ENCODE measurements at places on chromosomes 3 and 15.

DNA sequence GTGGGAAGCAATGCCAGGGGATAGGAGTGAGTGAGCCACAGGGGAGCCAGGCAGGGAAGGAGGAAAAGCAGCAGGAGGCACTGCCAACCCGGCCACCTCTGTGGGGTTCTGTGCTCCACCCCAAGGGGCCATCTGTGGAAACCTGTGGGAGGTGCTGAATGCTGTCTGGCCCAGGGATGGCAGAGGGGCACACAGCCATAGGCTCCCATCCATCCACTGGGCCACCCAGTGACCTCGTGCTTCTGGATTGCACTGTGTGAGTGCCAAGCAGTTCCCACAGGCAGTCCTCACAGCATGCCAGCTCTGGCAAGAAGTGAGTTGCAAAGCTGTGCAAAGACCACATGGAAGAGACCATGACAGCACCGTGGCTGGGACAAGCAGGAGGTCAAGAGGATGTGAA lies 27.5 kb downstream of the DNAJB8 start:
- DNase-seq: no peak

- no peak for DNase-seq
These were observed 51.7 kb upstream of the CAPN7 start for GRCh38 chr3:15154326-15154725.

DNA sequence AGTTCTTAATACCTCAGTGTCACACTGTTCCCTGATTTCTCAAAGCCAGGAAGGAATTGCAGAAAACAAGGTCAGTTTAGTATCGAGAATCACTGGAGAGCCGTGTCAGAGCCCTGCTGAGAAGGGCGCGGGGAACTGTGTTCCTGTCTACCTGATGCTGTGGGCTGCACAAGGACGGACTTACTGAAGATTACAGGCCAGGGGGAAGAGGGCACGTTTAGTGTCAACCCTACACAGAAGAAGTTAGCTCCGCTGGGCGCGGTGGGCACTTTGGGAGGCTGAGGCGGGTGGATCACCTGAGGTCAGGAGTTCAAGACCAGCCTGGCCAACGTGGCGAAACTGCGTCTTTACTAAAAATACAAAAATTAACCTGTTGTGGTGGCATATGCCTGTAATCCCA lies 104.1 kb downstream of the APBA2 start:
- no peak for DNase-seq

GRCh38 chr3:183697123-183697609 lies 431 bp upstream of the YEATS2 start:
- DNase-seq: no peak
